Kidney epithelial cell (primary cell): ENCODE measurements at places on chromosomes 5 and 9. TPM values are rescaled to one million over a fixed set of nuclear protein-coding genes. Genes with fewer than 3 reads are reported as not detected.

Gene CTXN3
- total RNA-seq, result not detected in 2 replicates

Gene DMRTA1
- 0.92 and 1.1 TPM in 2 replicates for total RNA-seq

Gene KLF4
- total RNA-seq, result 38.7 and 43.8 TPM in 2 replicates

GRCh38 chr9:33092634-33093033 lies 16.2 kb upstream of the SMU1 start:
- DNase-seq, result no peak

Gene SLC6A7
- not detected in 2 replicates for total RNA-seq

Gene PRRX2
- 0.27 TPM in 1 of 2 replicates, not detected in the other for total RNA-seq

Gene TYRP1
- total RNA-seq, result not detected in 2 replicates

Gene DOCK8
- 2.6 and 3.8 TPM in 2 replicates for total RNA-seq

- no peak for DNase-seq
Observed at GRCh38 chr5:166768536-166768935, 1522.9 kb upstream of the WWC1 start.
